Fibroblast of skin of abdomen (primary cell): ENCODE measurements at places on chromosomes 7 and 10.

- DNase-seq: peak; percentile 56
These were observed 487.7 kb downstream of the TYW1 start for GRCh38 chr7:67484244-67484751.

GRCh38 chr7:152105205-152105604, 79.7 kb downstream of the GALNT11 start:
- DNase-seq: no peak

DNA sequence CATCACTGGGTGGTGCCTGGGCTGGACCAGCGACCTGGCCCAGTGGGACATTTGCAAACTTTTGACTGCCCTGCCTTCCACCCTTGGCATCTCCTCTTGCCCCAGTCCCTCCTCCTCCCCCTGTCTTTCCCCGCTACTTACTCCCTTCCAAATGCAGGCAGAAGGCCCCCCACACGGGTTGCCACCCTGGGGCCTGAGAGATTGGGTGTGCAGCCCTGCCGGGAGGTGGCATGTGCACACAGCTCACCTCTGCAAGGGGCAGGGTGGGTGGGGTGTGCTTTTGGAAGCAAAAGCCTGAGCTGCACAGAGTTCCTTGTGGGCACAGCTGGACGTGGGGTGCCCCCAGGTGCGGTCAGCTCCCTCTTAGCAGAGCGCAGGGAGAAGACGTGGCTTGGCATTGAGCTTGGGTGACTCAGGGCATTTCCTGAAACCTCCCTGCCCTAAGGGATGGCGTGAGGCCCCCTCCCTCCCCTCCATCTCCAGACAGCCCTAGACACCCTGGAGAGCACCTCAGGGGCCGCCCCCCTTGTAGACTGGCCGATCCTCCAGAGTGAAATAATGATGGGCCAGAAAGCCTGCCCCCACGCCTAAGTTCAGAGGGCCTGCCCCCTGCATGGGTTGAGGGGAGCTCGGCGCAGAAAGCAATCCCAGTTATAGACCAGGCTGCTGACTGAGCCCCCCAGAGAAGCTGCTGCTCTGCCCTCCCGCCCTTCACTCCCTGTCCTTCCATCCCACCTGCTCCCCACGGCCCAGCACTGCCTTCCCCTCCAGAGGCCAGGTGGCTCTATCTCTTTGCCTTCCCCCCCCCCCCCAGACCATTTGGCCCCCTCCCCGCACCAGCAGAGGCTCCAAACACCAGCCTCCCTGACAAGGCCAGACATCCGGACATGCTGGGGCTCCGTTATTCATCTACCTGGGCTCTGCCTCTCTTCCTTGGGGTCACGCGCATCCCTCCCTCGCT, 2.3 kb upstream of the SHH start:
- DNase-seq: no peak

- DNase-seq: no peak
These were observed 21.5 kb downstream of the RPP38 start for GRCh38 chr10:15118615-15119014.

DNA sequence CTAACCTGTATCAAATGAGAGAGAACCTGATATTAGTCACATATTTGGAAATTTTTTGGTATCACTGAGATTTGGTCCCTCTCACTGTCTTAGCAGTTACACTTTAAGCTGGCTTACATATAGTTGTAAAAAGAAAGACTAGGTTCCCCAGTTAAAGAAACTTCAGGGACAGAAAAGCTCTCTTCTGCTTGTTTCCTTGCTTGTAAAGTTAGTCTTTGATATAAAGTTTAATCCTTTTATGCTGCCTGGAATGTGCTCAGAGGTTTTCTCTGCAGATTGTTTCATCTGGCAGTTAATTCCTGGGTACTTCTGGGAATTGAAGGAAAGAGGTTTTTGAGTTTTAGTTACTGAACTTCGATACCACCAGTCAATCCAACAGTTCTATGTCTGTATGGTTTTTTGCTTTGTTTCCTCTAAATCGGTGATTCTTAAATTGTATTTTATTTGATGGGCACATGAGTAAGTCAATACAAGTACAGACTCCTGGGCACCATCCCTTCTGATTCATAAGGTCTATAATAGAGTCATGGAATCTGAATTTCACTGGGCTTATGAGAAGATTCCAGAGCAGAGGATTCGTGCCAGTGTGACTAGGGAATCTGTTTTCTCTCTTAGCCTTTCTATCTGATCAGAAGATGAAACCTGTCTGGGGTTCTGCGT, 1080.9 kb upstream of the C7orf33 start:
- DNase-seq: peak; percentile 70

GRCh38 chr7:151553356-151553755, 33.7 kb upstream of the RHEB start:
- no peak for DNase-seq

DNA sequence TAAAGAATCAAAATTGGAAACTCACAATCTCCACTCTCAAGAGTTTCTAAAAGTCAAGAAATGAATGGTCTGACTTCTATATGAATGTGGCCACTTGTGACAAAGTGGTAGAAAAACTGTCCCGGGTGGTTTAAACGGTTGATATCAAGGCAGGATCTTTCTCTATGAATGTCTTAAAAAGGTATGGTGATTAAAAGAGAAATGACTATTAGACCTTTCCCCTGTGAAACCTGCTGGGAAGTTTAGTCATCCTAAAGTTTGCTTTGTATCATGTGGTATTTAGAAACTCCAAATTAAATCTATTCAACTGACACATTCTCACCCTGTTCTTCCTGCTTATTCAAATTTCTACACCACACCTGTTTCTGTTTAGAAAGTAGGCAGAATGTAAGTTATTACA, 492.5 kb downstream of the XPNPEP1 start:
- DNase-seq: no peak

GRCh38 chr10:33952692-33953360, 618.4 kb upstream of the NRP1 start:
- DNase-seq: peak; percentile 70

- no peak for DNase-seq
These were observed 1.5 kb downstream of the CWF19L1 start for GRCh38 chr10:100265821-100266485.

- no peak for DNase-seq
These were observed 153.0 kb upstream of the LANCL2 start for GRCh38 chr7:55212176-55212575.

DNA sequence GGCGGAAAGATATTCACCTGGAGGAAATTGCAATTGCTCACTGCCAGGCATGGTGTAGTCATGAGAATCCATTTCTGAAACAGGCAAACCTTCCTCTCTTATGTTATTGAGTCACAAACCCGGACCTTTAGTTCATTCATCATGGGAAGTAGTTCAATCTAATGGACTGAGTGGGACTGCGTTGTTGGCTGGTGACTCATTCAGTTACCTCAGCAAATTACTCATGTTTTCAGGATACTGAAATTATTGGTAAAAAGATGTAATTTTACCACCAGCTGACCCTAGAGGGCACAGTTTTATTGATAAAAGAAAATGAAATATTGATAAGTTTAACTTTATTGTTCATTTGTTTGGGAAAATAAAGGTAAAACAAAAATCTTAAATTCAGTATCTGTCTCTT, 1194.4 kb upstream of the SORCS1 start:
- DNase-seq: peak; percentile 95

DNA sequence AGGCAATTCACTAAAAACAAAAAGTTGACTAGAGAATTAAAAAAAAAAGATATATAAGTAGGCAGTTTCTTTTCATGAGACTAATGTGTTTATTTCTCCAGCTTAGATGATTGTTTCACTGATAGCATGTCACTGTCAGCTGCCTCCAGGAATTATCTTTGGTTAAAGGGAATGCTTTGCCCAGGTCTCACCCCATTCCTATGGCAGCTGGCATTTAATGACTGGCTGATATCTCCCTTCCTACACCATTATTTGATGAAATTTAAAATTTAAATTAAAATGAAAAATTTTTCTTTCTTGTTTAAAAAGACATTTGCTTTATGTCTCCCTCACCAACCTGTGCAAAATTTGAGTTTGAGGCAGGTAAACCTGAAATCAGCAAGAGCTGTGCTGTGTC, 214.5 kb upstream of the PRSS1 start:
- no peak for DNase-seq

DNA sequence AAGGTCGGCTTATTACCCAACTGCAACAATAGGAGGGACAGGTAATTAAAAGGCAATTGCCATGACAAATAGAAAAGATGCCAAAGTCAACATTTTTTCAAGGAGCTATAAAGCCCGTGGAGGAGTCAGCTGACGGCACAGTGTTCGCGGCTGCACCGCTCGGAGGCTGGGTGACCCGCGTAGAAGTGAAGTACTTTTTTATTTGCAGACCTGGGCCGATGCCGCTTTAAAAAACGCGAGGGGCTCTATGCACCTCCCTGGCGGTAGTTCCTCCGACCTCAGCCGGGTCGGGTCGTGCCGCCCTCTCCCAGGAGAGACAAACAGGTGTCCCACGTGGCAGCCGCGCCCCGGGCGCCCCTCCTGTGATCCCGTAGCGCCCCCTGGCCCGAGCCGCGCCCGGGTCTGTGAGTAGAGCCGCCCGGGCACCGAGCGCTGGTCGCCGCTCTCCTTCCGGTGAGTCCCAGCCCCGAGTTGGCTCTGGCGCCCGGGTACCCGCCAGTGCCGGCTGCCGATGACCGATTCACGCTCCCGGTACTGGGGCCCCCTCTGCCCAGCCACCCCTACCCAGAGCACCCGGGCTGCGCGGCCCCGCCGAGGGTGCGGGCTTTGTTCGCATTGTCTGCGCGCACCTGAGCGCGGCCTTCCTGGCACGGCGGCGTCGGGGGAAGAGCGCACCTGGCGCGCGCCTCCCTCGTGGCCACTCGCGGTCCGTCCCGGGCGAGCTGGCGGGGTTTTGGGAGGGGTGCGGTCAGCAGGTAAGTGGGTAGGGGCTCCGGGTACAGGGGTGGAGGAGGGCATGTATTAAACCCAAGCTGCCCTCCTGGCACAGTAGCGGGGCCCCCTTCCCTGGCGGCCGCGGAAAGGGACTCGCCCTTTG, at the start of gene VWA2:
Gene VWA2, plus strand, starts transcription at position 138 of the 877 bp plus-strand sequence. CDS start 9,460 bp downstream, outside the sequence.
- no peak for DNase-seq

- DNase-seq: no peak
These were observed 1.9 kb downstream of the CYREN start for GRCh38 chr7:135168489-135169140.

- DNase-seq: no peak
These were observed 154.0 kb upstream of the MKI67 start for GRCh38 chr10:128280271-128280670.

- no peak for DNase-seq
These were observed 168.7 kb downstream of the SND1 start for GRCh38 chr7:127820732-127821085.

DNA sequence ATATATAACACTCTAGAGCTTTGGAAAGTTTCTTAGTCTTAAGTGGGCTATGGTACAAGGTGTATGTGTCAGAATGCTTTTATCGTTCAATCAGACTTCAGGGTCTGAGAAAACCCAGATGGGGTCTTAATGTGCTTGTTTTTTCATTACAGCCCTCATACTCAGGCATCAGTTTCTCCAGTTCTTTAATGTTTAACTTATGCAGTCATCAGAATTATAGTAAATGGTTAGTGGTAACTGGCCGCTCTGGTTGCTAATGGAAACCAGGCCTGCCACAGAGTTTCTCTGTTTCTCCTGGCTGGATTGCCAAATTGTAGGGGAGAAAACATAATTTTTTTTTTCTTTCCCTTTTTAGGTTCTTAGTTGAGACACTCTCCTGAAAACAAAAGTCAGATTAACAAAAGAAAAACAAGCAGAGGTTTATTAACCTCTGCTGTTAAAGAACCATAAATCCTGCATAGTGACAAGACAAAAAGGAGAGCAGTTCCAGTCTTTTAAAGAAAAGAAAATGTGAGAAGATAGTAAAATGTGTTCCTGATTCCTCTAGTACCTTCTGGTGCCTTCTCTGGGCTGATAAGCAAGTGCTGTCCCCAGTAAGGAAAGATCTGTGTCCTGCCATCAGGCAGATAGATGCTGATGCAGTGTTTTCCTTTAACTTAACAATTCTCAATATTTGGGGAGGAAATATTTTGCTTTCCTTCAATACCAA, 21.5 kb upstream of the GHITM start:
- DNase-seq: no peak

- no peak for DNase-seq
These were observed 67.0 kb upstream of the HPS1 start for GRCh38 chr10:98513704-98514103.

DNA sequence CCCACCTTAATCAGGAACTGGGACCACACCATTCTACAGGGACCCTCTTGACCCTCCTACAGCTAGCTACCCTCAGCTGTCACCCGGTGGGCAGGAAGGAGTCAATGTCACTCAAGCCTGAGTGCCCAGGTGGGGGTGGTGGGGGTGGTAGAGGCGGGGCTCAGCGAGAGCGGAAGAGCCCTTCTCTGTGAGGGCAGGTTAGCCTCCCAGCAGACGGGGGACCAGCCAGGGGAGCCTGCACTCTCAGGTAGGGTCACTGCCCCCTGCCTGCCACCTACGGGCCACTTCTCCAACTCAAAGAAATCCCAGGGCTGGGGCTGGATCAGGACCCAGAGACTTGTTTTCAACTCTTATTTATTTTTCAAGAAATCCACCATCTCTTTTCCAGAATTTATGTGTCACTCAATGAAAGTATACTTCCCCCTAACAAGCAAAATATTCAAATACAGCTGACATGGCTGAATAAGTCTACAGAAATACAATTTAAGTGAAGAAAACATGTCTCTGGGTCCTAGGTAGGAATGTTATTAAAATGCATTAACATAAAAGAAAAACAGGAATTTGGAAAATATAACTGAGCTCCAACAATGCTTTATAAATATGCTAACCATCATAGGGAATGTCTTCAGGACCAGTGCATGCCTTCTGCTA, 63.4 kb upstream of the DDC start:
- DNase-seq: no peak

- no peak for DNase-seq
These were observed 190.4 kb downstream of the SLC25A13 start for GRCh38 chr7:96131525-96131924.

GRCh38 chr10:97762816-97763215, 9.0 kb downstream of the SFRP5 start:
- peak; percentile 22 for DNase-seq

GRCh38 chr7:28088901-28089714, 91.5 kb downstream of the JAZF1 start:
- no peak for DNase-seq

DNA sequence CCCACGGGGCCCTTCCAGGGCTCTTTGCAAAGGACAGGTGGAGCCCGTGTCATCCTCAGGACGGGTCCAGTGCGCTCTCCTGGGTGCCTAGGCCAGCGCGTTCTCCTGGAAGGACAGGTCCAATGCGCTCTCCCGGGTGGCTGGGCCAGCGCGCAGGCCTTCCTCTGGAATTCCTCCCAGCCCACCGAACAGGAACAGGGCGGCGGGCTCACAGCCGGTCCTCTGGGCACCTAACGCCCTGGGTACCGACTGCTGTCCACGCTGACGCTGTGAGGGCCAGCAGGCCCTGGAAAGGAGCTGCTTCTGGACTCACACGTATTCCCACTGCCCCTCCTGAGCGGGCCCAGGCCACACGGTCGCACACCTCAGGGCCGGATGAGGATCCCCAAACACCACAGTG, 49.3 kb downstream of the STK32C start:
- DNase-seq: no peak

DNA sequence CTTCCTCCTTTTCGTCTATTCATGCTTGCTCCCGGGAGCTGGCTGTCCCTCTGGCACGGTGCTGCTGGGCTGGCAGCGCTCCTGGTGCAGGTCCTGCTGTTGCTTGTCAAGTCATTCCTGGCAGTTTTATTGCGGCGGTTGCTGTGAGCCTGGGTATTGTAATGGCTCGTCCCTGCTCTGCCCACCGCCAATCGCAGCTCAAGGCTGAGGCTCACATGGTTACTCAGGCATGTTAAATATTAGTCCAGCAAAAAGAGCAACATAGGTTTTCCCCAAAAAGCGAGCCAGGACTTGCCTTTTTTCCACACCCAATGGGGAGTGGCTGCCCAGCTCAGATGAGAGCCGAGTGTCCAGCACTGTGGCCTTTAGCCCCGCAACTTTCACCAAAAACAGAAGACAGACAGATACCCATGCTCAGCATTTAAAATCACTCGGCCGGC, 492.9 kb upstream of the FOXK1 start:
- DNase-seq: peak; percentile 10

- DNase-seq: peak; percentile 42
These were observed 6.1 kb upstream of the UBE2H start for GRCh38 chr7:129958643-129959470.
